ENCODE measurements at places on chromosomes 7 and 10. TPM values are rescaled to one million over a fixed set of nuclear protein-coding genes. Genes with fewer than 3 reads are reported as not detected.

OR2F1 gene
- not detected for total RNA-seq

DNA sequence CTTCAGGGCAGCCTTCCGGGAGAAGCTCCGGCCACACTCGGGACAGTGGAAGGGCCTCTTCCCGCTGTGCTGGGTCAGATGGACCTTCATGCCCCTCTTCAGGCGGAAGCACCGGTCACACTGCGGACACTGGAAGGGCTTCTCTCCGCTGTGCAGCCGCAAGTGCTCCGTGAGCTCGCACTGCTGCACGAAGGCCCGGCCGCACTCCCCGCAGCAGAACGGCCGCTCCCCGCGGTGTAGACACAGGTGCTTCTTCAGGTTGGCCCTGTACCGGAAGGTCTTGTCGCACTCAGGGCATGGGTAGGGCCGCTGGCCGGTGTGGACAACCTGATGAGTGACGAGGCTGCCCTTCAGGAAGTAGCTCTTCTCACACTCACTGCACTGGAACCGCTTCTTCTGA lies 14.2 kb upstream of the ZNF786 start:
- no peak for DNase-seq
- peaks cover 5% of the 10 kb centered on the region for H3K36me3 ChIP-seq
- H3K27ac ChIP-seq, result no peak overlapping the region
- no peaks in the 10 kb centered on the region for H3K27me3 ChIP-seq

- DNase-seq, result no peak
- H3K27ac ChIP-seq, result peak overlapping the region; percentile 65
- H3K27me3 ChIP-seq, result no peaks in the 10 kb centered on the region
- H3K36me3 ChIP-seq, result peaks cover 15% of the 10 kb centered on the region
- no peak overlapping the region for H3K4me3 ChIP-seq
- peaks cover 7% of the 10 kb centered on the region for H3K4me1 ChIP-seq
Measured at GRCh38 chr7:4072161-4072925, 609.8 kb upstream of the FOXK1 start.

SHH gene
- total RNA-seq, result 47.1 TPM
